ENCODE measurements at places on chromosomes 6 and 20.

DNA sequence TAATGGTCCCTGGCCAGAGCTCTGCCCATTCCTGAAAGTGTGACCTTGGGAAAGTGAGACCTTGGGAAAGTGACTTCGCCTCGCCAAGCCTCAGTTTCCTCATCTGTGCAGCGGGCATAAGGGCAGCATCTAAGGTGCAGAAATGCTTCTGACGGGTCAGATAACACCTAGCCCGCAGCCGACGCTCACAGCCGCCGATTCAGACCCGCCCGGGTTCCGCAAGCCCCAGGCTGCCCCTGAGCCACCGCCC is 486 bp downstream of the FKBP1A start:
- DNase-seq: no peak

- DNase-seq: no peak
Observed at GRCh38 chr6:128826606-128827005, 56.3 kb upstream of the LAMA2 start.

DNA sequence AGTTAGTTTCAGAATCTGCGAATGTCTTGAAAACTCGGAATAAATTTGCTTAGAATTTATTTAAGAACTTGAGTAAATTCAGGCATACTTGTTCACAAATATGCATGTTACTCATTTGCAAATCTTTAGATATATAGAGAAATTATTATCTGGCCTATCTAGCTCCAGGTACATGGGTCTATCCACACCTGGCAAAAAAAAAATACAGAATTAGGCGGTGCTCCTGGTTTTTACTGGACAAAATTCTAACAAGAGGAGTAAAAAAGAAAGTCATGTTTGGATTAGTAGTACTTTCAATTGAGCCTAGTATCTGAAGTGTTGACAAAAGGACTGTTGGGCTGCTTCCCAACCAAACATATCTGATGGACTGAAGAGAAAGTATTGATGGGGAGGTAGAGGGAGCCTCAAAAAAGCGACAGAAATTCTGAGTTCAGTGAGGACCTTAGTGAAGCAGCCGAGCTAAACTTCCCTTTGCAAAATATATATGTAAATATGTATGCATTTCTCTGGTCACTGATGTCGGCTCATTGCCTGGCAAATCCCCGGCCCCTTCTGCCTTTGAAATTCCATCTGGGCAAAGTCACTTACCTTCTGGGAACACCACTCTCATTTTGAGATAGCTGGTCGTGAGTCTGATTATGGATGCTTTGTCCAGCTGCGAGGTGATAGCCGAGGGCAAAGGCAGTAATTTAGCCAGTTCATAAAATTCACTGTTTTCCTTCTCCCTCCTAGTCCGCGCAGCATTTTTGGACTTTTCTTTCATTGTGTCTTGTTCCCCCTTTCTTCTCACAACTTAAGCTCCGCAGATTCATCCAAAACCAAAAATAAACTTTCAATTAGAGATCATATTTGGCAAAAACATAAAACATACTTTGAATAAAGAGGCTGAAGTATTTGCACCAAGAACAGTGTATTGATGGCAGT is 1.8 kb downstream of the SIM1 start:
- no peak for DNase-seq

GRCh38 chr6:151167034-151167433 is 72.7 kb upstream of the AKAP12 start:
- DNase-seq: no peak

- DNase-seq: no peak
Observed at GRCh38 chr20:42024653-42025052, 406.5 kb upstream of the CHD6 start.

Data from stimulated activated CD4-positive, alpha-beta T cell treated with anti-CD3 and anti-CD28 coated beads, Interleukin-2, amount 100 ng/mL, for 48 hours (primary cell).